ENCODE measurements at places on chromosomes 1 and 21.

DNA sequence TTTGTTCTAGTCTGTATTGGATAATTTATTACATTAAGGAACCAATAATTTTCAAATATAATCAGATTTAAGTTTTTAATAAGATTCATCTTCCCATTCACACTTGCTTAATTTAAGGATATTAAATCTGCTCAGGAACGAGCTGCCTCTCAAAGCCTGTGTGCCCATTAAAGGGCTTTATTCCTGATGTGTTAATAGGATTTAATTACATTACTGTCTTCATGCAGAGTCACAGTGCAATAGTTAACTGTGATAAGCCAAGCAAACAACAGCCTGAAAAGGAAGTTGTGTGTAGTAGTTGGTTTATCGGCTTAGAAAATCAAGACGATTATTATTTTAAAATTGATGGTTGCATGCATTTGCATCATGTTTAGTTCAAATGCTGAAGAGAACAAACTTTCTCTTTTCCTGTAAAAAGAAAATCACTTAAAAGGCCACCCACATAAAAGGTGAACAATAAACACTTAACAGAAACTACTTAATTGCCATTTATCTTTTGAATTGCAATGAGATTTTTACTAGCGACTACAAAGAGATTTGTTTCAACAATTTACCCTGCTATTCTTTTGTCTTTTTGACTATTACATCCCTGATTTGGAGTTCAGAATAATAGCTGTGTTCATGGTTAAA, 174.6 kb downstream of the RWDD3 start:
- DNase-seq: no peak

GRCh38 chr1:178168536-178168935, 74.6 kb downstream of the RASAL2 start:
- no peak for DNase-seq

- no peak for DNase-seq
Measured at GRCh38 chr21:14736672-14737071, 190.6 kb upstream of the SAMSN1 start.

DNA sequence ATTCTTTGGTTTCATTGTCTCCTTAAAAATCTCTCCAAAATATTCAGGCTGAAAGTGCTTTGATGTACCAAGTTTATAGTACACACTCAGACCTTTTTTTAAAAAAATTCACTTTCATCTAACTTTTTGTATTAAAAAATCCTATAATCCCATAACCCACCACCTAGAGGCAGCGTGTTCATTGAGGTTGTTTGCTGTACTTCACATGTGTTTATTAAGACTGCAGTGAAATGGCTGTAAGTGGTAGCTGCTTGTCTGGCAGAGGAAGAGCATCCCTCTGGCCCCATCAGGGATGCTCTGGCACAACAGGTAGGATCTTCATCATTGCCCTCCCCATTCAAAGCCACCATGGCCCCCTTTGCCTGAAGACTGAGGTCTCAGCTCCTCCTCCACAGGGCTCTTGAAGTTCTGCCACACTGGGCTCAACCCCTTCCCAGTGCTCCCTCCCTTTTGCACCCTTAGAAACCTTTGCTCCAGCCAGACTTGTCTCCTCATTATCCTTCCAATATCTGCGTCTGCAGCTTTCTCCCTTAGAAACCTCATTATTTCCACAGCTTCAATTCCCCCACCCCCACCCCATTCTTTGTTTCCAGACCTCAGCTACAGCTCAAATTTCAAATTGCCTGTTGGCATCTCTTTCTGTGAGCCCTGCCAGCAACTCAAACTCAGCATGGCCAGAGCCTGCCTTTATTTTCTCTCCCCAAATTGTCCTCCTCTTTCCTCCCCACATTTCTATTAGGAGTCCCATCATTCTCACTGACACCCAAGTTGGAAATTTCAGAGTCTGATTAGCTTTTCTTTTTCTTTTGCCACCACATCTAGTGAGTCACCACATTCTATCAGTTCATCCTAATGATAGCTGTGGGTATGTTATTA, 369.6 kb upstream of the USP24 start:
- DNase-seq: no peak

GRCh38 chr1:172500207-172500606, 32.7 kb upstream of the SUCO start:
- DNase-seq: no peak

Measured in activated naive CD4-positive, alpha-beta T cell treated with Interleukin-2 at 50 U/mL for 16 hours (primary cell).